ENCODE measurements at places on chromosomes 1 and 21. TPM values are rescaled to one million over a fixed set of nuclear protein-coding genes. Genes with fewer than 3 reads are reported as not detected.

PGBD5 gene
- total RNA-seq: not detected

LIPI gene
- not detected for total RNA-seq

CLDN8 gene
- total RNA-seq: 1.2 TPM

OVAAL gene
- total RNA-seq: not detected

LCE3D gene
- total RNA-seq: not detected

DNASE2B gene
- not detected for total RNA-seq

DNA sequence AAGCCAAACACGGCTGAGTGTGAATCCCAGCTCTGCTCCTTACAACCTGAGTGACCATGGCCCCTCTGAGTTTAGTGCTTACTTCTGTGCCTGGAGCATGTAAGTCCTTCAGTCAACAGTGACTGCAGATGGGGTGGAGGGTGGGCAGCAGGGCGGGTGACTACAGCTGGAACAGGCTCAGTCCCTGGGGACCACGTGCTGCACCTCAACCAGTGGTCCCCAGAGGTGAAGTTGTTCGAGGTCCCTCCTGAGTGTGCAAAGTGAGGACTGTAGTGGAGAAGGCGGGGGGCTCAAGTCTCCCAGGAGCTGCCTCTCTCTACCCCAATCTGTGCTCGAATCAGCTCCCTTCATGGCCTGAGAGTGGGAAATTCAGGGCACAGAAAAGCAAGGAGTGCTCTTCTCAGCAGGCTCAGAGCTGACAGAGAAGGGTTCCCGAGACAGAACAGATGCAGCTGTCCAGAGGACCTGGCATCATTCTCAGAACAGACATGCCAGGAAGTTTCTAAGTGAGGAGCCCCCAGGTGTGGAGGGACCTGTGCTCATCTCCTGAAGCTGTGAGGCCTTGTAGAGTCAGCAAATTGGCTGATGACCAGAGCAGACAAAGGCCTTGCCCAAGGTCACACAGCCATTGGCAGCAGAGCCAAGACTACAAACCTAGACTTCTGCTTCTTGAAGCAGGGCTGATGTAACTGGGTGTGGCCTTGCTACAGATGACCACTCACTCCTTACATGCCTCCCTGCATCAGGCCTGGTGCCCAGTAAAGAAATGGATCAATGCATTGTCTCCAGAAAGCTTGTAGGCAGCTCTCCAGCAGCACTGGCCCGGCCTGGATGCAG, 61.7 kb upstream of the EDN2 start:
- no peak for DNase-seq

DNA sequence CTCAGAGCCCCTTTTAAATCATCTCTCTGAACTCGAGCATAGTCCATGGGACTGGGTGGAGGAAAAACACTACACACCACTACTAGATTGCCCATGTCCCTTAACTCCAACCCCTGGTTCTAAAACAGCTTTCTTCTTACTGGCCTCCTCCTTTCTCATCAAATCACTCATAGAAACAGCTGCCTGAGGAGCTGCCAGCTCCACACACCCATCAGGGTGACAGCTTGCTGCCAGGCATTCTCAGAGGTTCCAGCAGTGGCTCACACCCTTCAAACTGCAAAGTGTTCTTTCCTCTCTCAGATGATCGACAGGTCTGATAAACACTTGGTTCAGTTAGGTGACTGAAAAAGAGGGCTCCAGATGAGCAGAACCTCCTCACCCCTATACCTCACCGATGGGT, 543.0 kb upstream of the PLXNA2 start:
- no peak for DNase-seq

DNA sequence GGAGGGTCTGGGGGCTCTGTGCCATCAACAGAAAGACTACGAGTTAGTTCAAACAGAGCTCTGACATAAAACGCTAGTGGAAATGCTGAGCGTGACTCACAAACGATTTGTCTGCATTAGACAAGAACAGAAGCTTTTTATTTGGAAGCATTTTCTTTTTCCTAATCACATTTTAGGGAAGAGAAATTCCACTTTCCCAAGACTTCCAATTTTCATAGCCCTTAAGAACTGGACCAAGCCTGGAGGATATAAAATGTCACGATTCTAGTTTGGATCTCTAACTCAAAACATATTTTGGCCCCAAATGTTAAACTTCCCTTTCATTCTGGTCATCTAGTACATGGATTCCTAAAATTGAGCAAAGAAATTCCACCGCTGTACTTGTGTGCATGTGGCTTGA, 320.0 kb downstream of the PCP4 start:
- DNase-seq: no peak

- DNase-seq: no peak
Measured at GRCh38 chr1:171935664-171936063, 94.4 kb downstream of the DNM3 start.
